ENCODE measurements at places on chromosomes 11 and 22.

DNA sequence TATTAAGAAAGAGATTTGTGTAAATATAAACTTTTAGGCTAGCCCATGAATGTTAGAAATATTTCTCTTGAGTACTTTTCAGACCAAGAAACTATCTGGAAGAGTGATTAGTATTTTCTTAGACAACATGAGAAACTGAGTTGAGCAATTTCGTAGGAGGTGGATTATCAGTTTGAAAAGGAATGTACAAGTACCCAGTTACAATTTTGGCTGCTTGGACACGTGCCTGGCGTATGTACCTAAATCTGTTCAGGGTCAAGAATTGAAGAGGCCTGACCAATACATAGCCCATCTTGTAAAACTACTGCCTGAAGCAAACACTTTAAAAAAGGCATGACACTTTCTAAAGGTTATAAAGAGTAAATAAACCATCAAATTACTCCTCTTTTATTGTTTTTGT lies 71.1 kb downstream of the CCDC73 start:
- peak; percentile 16 for DNase-seq

DNA sequence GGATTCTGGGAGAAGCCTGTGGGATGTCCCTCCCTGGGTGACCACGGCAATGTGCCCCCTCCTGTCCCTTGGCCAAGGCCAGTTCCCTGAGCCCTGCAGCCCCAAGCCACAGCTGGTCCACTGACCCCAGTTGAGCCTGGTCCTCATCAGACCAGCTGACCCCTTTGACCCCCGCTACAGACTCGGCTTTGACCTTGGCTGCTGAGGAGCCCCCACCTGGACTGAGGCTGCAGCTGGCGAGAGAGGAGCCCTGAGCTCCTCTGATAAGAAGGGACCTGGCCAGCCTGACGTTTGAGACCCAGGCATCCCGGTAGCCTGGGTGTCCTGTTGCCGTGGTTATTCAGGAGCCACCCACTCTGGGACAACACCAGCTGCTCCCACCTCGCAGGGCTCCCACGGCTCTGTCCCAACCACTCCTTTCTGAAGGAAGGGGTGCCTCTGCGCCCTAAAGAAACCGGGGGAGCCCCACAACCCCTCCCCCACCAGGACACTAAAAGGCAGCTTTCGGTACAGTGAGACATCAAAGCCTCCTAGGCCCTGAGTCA lies 3.0 kb downstream of the ASCL2 start:
- no peak for DNase-seq

- DNase-seq: no peak
These were observed 16.0 kb downstream of the TBX1 start for GRCh38 chr22:19776433-19777031.

DNA sequence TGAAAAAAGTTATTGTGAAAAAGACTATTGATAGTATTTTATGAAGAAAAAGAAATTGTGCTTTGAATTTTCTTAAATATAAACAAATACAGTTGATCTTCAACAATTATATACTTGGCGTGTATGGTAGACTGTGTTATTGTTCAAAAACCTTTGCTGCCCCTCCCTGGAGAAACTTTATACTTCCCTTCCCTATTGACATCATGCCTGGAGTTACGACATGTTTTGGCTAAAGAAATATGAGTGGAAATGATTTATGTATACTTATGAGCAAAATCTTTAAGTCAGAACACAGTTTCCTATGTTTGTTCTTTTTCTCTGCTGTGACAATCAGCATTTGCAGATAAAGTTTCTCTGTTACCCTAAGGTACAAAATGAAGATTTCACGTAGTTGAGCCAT lies 243.8 kb downstream of the TMEM135 start:
- DNase-seq: no peak

- DNase-seq: no peak
These were observed 1.5 kb downstream of the THAP7 start for GRCh38 chr22:21000207-21000986.

DNA sequence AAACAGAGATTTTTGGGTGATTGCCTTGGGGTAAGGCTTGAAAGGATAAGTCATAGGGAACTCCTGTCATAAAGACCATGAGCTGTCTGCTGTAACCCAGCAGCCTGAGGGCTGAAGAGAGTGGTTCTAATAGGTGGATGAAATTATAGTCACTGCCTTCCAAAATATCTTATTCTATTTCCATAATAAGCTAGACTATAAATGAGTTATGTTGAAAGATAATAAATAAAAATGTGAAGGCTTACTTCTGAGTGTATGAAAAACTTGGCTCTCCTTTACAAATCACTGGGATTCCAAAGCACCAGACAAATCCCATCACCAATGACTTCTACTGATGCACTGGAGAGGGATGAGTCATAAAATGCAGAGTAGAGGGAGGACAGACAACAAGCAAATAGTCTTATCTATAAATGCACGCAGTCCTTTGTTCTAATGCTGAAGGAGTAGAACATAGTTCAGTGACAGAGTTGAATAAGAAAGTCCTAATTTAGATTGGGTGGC lies 775.0 kb upstream of the LRRC4C start:
- DNase-seq: peak; percentile 98

DNA sequence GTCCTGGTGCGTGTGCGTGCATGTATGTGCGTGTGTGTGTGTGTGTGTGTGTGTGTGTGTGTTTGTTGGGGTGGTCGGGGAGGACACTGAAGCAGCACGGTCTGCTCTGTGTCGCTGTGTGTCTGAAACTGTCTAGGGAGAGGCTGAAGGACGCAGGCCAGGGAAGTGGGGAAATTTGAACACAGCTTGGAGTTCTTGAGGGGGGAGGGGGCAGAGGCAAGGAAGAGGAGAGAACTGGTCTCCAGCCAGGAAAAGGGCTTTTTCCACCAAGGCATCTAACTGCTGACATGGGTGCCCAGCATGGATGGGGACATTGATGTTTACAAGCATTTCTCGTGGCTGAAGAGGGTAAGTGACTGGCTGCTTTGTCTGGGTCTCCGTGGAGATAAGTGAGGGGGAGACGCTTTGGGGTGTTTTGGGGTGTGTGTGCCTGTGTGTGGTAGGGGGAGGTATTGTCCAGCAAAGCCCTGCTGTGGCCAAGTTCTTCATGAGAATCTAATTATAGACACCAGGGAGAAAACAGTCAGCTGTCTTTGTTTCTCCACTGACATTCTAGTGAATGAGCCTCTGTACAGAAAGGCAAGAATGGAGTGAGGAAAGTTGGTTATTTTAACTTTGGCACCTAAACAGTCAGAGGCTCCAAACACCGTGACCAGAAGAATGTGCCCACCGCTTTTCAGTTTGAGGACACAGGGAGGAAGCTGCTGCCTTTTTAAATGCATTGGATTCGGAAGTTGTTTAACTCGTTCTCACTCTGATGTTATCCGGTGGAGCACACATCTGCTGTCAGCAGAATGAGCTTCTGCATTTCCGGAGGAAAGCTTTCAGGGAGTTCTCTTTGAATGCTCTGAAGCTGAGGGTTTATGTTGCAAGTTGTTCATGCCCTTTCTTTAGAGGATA lies 63.7 kb downstream of the PPFIBP2 start:
- DNase-seq: no peak

DNA sequence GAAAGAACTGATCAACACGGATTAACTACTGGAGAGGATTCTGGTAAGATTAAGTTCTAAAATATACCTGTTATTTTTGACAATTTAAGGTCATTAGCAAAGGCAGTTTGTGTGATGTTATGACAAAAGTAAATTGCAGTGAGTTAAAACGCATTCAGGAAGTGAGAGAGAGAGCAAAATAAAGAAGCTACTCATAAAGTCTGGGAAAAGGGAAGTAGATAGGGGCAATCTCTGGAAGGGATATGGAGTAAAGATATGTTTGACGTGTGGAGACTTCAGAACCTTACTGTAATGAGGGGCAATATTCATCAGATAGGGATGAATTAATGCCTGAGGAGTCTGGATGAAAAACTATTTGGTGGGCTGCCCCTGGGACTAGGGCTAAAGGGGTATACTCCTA lies 16.8 kb downstream of the OR56B4 start:
- no peak for DNase-seq

All from astrocyte (in vitro differentiated cells and primary cell).